Activated gamma-delta T cell (primary cell): ENCODE measurements at places on chromosomes 1 and 21.

GRCh38 chr1:27427816-27428315, 35.4 kb downstream of the GPR3 start:
- DNase-seq: no peak

DNA sequence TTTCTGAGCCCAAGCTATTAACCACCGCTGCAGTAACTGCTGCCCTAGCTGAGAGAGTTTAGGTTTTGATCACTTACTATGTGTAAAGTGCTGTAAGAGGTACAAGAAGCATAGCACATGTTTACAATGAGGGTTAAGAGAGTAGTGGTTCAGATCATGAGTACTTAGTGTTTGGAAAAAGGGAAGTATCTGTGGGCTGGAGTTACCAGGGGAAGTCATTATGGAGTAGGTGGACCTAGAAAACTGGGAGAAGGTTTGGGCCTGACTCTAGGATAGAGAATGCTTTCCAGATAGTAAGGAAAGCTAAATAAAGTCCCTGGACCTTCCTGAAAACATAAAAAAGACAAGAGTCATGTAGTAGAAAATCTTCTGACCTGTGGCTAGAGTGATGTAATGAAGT, 149.6 kb upstream of the PLXNA2 start:
- DNase-seq: no peak

DNA sequence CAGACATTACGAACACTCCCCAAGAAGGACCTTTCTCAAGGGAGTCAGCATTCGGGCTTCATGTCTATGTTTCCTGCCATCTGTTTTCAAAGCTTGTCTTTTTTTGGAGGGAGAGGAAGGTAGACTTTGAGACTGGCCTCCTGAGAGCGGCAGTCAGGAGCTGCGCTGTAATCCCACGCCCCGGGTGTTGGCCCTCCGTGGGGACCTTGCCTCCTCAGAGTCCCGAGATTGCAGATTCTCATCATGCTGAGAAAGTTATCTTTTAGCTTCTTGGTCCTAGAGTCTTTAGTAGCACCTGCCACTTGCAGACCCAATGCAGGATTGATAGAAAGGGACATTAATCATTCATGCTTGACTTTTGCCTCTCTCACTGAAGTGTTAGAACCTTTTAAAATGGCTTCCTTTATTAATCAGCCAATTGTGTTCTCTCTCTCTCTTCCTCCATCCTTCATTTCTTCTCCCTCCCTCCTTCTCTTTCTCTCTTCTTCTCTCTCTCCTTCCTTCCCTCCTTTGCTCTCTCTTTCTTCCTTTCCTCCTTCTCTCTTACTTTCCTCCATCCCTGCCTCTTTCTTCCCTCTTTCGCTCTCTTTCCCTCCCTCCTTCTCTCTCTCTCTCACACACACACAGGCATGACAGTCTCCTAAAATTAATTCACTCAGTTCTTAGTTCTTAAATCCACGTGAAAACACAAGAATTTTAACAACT, 25.2 kb upstream of the GNPAT start:
- DNase-seq: no peak

DNA sequence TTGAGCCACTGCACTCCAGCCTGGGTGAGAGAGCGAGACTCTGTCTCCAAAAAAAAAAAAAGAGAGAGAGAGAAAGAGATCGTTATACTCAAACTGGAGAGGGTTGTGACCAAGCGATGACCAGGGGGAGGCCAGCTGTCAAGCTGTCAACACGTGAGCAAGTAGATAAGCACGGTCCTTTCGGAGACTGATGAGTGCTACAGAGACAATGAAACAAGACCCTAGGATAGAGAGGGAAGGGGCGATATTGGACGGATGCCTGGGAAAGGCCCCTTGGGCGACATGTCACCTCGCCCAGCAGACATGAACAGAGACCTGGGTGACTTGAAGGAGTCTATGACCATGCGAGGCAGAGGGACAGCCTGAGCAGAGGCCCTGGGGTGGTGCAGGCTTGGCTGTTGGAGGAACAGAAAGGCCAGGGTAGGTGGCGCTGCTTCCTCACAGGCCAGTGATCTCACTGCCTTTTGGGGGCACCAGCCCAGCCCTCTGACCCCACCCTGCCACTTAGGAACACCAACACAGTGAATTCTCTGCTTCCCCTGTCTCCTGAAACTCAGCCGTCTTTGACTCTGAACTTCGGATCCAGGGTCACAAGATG, 100.8 kb upstream of the IFFO2 start:
- no peak for DNase-seq

DNA sequence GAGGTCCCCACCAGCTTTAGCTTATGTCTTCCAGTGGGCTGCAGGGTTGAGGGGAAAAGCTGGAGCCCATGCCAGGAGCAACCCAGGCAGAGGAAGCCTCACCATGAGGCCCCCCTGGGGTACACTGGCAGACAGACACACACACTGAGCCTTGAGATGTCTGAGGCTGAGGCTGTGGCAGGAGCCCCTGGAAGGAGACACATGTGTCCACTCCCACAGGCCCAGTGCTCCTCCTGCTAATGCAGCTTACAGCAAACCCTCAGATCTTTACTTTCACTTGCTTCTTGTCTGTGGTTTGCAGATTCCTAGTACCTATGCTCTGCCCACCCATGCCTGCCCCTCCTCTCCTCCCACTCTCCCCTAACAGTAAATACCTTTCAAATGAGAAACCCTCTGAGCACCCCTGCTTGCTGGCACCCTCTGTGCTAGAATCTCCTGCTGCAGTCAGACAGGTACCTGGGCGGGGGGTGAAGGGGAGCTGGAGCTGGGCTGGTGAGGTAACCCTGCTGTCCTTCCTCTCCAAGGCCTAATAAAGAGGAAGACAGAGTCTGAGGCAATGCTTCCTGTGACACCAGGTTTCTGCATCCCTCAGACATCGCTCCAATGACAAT, 63.4 kb upstream of the NEK2 start:
- no peak for DNase-seq

- DNase-seq: no peak
These were observed 1353.2 kb upstream of the ADGRL2 start for GRCh38 chr1:80447526-80447925.

- no peak for DNase-seq
These were observed 350.5 kb downstream of the MATN1 start for GRCh38 chr1:30372792-30373433.
